ENCODE measurements at places on chromosomes 7 and 10.

GRCh38 chr7:36306722-36307121, 82.9 kb upstream of the ANLN start:
- DNase-seq = no peak

DNA sequence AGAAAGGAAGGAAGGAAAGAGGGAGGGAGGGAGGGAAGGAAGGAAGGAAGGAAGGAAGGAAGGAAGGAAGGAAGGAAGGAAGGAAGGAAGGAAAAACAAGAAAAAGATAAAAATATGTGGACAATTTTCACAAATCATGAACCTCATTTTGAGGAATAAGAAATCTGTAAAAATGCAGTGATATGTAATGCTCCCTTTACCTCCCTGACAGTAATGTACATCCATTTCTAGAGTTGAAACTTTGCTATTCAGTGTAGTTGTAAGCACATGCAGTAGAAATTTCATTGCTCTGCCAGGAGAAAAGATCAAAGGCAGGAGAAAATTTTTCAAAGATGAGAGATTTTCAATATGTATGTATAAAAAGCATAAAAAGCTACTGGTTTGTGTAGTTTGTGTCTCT, 189.5 kb upstream of the MYO3A start:
- DNase-seq = no peak

GRCh38 chr7:71095266-71095860, 36.6 kb upstream of the GALNT17 start:
- DNase-seq = no peak

- DNase-seq = no peak
Observed at GRCh38 chr10:78533776-78534175, 500.1 kb downstream of the RPS24 start.

All from DMS79 treated with DMSO at 0.1 percent for 48 hours (cell line).